ENCODE measurements at places on chromosomes 6 and 20.

DNA sequence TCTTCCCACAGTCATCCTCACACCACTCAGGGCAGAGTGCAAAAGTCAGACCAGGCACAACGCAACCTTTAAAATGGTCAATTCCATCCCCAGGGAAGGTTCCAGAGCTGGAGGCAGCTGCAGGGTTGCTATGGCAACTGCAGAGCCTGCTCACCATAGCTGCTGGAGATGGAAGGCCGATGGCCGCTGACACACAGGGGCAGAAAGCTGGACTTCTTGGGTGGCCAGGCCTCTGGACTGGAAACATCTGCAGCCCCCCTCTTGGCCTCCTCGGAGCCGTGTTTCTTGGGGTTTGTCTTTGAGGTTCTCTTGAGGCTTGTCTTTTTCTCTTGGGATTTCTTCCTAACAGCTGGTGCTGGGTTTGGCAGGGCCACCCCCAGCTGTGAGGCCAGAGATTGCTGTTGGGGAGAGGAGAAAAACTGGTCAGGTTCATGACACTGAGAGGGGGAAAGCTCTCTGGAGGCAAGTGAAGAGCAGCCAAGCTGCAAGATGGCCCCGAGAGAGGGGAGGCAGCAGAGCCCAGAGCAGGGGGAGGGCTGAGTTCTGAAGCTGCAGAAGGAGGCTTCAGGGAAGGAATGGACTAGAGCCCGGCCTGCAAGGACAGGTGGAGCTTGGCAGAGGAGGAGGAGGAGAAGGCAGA, 10.2 kb downstream of the BNIP5 start:
- H3K27ac ChIP-seq = no peak overlapping the region
- H3K4me1 ChIP-seq = no peaks in the 10 kb centered on the region
- DNase-seq = no peak
- H3K27me3 ChIP-seq = peaks cover 19% of the 10 kb centered on the region
- H3K4me3 ChIP-seq = no peak overlapping the region

DNA sequence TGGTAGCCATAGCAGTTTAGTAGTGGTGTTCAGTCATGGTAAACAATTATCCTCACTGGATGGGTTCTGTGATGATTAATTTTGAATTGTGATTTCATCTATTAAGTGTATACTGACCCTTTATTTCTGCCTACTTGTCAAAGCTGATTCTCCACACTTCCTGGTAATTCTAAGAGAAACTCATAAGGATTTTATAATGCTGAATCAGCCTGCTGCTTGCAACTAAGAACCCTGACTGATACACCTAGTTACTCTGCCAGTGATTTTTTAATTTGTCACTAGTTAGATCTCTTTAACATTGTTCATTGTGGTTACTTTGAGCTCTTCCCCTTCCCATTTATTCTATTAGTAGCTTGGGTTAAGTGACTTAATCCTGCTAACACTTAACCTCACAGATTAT, 8.6 kb downstream of the CDC40 start:
- H3K27me3 ChIP-seq = no peaks in the 10 kb centered on the region
- no peak overlapping the region for H3K4me3 ChIP-seq
- no peak for DNase-seq
- H3K4me1 ChIP-seq = peaks cover 13% of the 10 kb centered on the region
- no peak overlapping the region for H3K27ac ChIP-seq

DNA sequence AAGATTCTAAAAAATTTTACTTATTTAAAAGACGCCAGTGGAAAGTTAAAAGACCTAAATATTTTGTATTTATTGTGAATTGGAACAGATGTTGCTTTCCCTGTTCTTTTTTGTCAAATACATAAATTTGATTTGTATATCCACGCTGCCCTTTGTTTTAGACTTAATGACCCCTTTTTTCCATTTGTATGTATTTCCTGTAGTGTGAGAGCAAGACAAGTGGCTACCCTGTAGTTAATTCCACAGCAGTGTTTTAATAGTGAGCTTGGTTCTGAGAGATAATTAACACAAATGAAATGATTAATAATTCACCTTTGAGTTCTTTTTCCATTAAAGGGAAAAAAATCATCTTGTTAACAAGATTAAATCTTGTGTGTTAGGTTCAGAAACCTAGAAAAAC, 16.6 kb downstream of the SH3BGRL2 start:
- H3K27me3 ChIP-seq = peaks cover 4% of the 10 kb centered on the region
- H3K36me3 ChIP-seq = no peaks in the 10 kb centered on the region
- H3K4me3 ChIP-seq = no peak overlapping the region
- H3K27ac ChIP-seq = no peak overlapping the region

- no peaks in the 10 kb centered on the region for H3K36me3 ChIP-seq
- no peak for DNase-seq
- no peak overlapping the region for H3K27ac ChIP-seq
These were observed 5.2 kb downstream of the TEAD3 start for GRCh38 chr6:35491558-35492257.

GRCh38 chr6:6997263-6998193, 110.2 kb upstream of the RREB1 start:
- no peak overlapping the region for H3K27ac ChIP-seq
- no peak overlapping the region for H3K4me3 ChIP-seq
- no peaks in the 10 kb centered on the region for H3K36me3 ChIP-seq
- no peaks in the 10 kb centered on the region for H3K4me1 ChIP-seq
- DNase-seq = no peak

DNA sequence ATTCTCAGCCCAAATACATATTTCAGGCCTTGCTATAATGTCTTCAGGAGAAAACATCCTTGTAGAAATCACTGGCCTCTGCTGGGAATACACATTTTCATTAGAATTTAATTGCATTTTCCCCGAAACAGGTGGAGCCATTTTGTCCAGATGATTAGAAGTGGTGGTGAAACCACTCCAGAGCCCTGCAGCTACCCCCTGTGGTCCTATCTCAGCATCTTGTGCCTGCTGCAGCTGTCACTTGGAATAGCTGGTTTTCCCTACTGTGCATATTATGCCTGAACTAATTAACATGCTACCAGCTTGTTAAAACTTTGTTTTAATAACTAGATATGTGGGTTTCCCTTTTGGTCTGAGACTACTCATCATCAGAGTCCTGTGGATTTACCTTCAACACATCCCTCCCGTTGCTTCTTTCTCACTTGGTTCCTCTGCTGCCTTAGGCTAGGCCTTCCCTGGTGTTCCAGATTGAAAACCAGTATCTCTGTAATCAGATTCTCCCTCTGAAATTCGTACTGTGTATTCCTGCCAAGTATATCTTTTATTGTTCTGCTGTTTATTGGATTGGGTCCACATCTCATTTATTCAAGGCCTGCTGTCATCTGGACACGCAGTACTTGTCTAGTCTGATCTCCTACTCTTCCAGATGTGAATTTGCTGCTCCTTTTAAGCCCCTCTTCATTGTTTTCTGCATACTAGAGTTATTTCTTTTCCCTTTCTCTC, 15.2 kb downstream of the DNAH8 start:
- peaks cover 20% of the 10 kb centered on the region for H3K27me3 ChIP-seq
- H3K36me3 ChIP-seq = no peaks in the 10 kb centered on the region
- no peak overlapping the region for H3K4me3 ChIP-seq
- no peak overlapping the region for H3K27ac ChIP-seq
- H3K4me1 ChIP-seq = peaks cover 13% of the 10 kb centered on the region
- DNase-seq = no peak

DNA sequence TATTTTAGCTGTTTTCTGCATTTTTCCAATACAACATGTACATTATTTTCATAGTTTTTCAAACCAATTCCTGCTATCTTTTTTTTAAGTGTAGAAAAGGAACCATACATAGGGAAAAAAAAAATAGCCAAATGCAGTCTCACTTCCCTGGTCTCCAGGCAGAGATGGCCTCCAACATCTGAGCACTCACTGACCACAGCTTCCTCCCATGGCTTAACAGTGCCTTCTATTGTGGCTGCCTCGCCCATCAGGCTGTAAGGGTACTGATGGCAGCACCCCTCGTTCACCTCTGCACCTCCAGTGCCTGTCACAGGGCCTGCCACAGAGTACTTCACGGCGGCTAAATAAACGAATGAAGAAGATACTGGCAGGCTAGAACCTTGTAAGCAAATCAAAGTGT, 591.1 kb downstream of the PTPRT start:
- no peaks in the 10 kb centered on the region for H3K4me1 ChIP-seq
- H3K36me3 ChIP-seq = no peaks in the 10 kb centered on the region
- DNase-seq = no peak

DNA sequence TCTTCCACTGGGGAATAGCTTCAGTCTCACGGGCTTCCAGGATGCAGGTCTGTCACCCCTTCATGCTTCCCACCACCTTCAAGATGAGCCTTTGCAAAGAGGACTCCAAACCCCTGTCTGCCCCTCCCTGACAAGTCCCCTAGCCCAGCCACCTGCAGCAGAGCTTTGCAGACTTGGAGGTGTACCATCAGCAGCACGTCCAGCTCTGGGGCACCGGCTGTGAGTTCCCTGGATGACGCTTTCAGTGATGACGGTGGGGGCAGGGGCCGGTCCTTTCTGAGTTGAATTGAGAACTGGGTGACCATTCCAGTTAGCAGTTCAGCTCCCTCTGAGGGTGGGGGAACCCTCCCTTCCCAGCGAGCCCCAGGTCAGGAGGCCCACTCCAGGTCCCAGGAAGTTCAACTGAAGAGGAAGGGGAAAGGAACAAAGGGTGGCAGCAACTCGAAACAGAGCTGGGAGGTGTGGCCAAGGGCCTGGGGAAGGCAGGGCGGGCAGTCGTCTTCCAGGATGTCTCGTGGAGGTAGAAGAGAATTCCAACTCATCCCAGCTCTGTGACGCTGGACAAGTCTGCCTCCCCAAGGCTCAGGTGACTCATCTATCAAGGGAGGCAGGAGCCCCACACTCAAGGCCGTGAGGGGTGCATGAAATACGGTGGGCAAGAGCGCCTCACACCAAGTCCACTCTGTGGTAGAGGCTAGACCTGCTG, 86.0 kb downstream of the PTPN1 start:
- H3K27me3 ChIP-seq = peaks cover 5% of the 10 kb centered on the region
- no peak overlapping the region for H3K4me3 ChIP-seq
- H3K27ac ChIP-seq = no peak overlapping the region
- H3K36me3 ChIP-seq = no peaks in the 10 kb centered on the region
- H3K4me1 ChIP-seq = no peaks in the 10 kb centered on the region
- DNase-seq = no peak

GRCh38 chr20:48040491-48040890, 255.2 kb upstream of the SULF2 start:
- no peak overlapping the region for H3K4me3 ChIP-seq
- H3K27me3 ChIP-seq = no peaks in the 10 kb centered on the region
- H3K4me1 ChIP-seq = no peaks in the 10 kb centered on the region
- H3K27ac ChIP-seq = no peak overlapping the region
- H3K36me3 ChIP-seq = no peaks in the 10 kb centered on the region

- DNase-seq = no peak
- H3K27me3 ChIP-seq = peaks cover 2% of the 10 kb centered on the region
- H3K4me3 ChIP-seq = no peak overlapping the region
- peaks cover 3% of the 10 kb centered on the region for H3K4me1 ChIP-seq
- H3K27ac ChIP-seq = no peak overlapping the region
These were observed 20.2 kb downstream of the SF3B5 start for GRCh38 chr6:144075187-144075586.

- H3K4me3 ChIP-seq = no peak overlapping the region
- no peak for DNase-seq
- peaks cover 65% of the 10 kb centered on the region for H3K36me3 ChIP-seq
- peaks cover 4% of the 10 kb centered on the region for H3K4me1 ChIP-seq
- H3K27me3 ChIP-seq = no peaks in the 10 kb centered on the region
These were observed 50.3 kb upstream of the CDKAL1 start for GRCh38 chr6:20483887-20484497.

DNA sequence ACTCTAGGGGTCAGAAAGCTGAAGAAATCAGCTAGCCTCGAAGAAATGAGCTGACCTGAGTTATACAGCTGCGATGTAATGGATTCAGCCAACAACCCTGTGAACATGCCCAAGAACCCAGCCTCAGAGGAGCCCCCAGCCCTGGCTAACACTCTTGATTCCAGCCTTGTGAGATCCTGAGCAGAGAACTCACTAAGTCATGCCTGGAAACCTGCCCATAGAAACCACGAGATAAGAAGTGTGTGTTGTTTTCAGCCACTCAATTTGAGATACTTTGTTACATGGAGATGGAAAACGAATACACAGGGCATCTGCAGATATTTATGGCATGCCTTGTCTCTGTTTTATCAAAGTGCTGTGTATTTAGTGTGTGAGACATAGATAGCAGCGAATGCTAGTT, 265.2 kb downstream of the QKI start:
- no peak overlapping the region for H3K4me3 ChIP-seq
- no peak overlapping the region for H3K27ac ChIP-seq
- no peaks in the 10 kb centered on the region for H3K36me3 ChIP-seq
- no peak for DNase-seq
- H3K4me1 ChIP-seq = no peaks in the 10 kb centered on the region
- H3K27me3 ChIP-seq = peaks cover 3% of the 10 kb centered on the region

- H3K4me1 ChIP-seq = peaks cover 4% of the 10 kb centered on the region
- H3K4me3 ChIP-seq = no peak overlapping the region
- H3K27me3 ChIP-seq = peaks cover 10% of the 10 kb centered on the region
- H3K27ac ChIP-seq = no peak overlapping the region
- peaks cover 10% of the 10 kb centered on the region for H3K36me3 ChIP-seq
These were observed 29.2 kb downstream of the RSPH3 start for GRCh38 chr6:158970640-158971275.

DNA sequence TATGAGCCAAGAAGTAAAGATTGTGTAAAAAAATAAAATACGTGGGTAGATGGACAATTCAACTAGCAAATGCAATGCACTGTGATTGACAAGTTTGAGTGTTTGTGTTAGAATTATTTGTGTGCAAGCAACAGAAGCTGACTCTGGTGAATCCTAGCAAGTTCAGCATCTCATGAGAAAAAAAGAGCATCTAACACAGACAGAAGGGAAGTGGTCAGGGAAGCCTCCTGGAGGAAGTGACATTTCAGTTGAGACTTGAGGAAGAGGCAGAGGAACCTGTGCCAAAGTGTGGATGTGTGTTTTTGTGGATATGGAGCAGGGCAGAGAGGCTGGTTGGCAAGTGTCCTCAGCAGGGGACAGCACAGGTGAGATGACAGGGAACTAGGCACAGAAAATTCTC, 248.7 kb downstream of the ZNF217 start:
- H3K27ac ChIP-seq = no peak overlapping the region
- H3K27me3 ChIP-seq = no peaks in the 10 kb centered on the region
- DNase-seq = no peak
- no peaks in the 10 kb centered on the region for H3K4me1 ChIP-seq

DNA sequence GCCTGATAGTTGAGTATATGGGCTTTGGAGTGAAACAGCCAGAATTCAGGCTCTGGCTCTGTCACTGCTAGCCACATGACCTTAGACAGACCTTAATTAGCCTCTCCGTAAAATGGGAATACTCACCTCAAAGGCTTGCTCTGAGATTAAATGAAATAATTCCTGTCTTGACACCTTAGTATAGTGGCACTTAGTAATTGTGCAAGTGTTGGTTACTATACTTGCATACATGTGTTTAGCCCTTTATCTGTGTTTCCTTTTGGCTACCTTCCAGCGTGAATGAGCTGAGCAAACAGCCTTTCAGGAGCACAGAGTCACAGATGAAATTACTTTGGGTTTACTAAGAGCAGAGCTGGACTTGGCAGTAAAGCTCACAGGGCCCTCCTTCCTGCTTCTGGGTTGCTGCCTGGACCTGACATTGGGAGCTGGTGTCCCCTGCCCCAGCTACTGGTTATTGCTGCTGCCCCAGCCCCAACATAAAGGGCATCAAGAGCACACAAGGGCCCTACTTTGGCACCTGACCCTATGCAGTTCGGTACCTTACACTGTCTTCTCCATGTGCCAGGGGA, 32.8 kb downstream of the CD164 start:
- peaks cover 21% of the 10 kb centered on the region for H3K36me3 ChIP-seq
- DNase-seq = no peak
- H3K27ac ChIP-seq = no peak overlapping the region
- no peak overlapping the region for H3K4me3 ChIP-seq
- H3K4me1 ChIP-seq = peaks cover 14% of the 10 kb centered on the region

Measured in activated CD4-positive, alpha-beta T cell treated with anti-CD3 and anti-CD28 coated beads, Interleukin-2, amount 10 ng/mL, durations not matched to agents 24 days and 14 days (primary cell).